ENCODE measurements at places on chromosomes 16 and 17. TPM values are rescaled to one million over a fixed set of nuclear protein-coding genes. Genes with fewer than 3 reads are reported as not detected.

DNA sequence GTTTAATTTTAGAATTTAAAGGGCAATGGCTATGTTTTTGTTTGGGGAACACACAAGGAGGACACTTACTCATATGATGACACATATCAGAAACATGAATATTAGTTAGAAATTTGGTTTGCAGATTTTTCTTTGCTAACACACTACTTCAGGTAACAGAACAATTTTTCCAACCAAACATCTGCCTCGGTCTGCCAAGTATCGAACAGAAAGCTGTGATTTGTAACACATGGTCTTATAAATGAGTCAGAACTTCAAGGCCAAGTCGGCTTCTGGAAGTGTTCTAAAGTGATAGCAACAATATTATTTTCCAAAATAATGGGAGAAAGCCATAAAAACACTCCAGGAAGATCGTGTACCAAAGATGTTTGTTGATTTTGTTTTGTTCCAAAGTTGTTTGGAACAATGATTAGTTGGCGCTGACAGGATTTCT lies 75.9 kb upstream of the PMFBP1 start:
- DNase-seq = peak; percentile 5

TRPV3 gene
- 0.02 TPM for total RNA-seq

TANC2 gene
- 14.0 TPM for total RNA-seq

DNA sequence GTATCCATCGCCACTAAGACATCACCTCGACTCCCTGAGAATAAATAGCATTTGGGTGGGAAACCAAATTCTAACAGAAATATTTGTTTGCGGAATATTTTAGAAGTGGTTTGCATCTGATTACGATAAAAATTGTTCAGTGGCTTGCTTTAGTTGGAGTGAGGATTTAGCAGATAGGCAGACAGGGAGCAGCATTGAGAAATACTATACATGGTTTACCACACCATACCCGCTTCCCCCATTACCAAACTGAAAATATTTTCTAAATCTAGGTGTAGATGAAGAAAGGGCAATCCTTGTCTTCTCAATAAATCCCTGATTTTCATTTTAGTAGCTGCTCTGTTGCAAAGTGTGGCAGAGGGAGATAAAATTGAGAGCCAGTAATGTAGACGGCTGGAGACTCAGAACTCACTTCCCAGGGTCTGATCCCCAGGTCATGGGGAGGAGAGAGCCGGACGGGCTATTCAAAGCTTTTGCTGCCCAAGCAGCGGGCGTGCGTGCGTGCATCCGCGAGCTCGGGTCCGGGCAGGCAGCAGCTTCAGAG lies 808 bp upstream of the BAHCC1 start:
- no peak for DNase-seq

DNA sequence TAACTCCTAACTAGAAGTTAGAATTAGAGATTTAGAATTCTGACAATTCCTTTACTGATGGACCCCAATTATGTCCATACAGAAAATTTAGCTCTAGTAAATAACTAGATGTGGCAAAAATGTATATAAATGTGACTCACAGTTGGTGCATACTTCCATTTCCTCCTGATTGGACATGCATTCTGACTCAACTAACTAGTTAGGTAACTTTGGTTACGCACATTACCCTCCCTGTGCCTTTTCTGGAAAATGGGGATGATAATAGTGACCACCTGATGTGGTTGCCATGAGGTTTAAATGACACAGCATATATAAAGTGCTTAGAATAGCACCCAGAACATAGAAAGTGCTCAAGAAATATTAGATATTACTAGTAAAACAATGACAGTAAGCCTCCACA lies 550.0 kb upstream of the SALL1 start:
- DNase-seq = no peak

ATP2A1 gene
- total RNA-seq = not detected

LRRC59 gene
- 290 TPM for total RNA-seq

GP1BA gene
- total RNA-seq = not detected

DNA sequence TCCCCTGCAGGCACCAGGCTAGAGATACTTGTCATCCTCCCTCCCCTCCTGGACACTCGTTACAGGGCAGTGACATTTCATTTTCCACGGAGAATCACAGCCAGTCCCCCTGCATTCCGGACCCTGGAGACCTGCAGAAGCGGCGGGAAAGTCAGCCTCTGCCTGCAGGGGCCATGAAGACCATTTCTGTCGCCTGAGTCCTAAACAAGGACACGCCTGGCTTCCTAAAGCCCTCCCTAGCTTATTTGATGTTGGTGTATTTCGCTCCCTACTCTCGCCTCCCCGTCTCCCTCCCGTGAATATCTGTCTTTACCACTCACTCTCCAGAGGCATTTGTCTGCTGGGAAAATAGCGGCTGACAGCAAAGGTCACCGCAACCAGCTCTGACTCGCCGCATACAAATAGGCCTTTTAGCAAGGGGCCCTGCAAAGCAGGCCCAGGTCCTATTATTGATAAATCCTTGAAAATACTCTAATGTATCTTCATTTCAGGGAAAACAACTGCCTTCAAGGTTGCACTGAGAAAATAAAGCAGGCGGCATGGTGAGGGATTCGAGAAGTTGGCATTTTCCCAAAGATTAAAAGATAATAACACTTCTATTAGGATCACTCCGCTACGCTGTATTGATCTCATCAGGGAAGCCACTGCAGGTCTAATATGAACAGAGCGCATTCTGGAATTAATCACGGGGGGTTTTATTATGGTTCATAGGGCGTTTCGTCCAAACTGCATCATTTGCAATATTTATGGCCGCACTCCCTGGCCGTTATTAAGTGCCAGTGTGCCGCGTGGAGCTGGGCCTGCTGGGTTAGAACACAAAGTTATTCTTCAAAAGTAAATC lies 447.1 kb upstream of the CDH5 start:
- DNase-seq = no peak

- no peak for DNase-seq
These were observed 85.0 kb downstream of the CHD9NB start for GRCh38 chr16:52967744-52968143.

DNA sequence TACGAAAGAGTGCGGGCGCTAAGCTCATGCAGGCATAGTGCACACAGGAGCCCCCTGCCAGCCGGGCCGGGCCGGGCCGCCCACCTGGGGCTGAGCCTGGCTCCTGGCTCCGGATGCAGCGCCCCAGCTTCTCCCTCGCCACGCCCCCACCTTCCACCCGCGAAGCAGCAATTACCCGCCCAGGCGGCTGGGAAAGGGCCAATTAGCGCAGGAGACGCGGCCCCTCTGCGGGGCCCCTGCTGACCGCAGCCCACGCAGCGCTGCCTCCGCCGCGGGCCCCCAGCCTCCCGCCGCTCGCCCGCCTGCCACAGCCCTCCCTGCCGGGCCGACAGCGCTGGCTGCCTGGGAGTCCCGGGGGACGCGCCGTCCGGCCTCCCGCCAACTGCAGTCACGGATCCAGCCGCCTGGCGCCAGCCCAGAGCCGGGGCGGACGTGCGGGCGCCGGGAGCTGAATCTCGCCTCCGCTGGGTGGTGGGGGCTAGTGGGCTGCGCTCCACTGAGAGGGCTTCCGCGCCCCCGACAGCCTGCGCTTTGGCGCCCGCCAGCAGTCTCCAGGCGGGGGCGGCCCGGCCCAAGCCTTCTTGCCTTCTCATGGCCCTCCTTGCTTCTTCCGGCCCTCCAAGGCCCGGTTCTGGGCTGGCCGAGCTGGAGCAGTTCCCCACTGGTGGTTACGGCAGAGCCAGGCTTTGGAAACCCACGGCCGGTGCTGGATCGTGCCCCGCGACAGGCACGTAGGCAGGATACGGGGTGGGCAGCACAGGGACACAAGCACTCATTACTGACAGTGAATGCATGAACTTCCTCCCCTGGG lies 14.9 kb upstream of the CBFB start:
- DNase-seq = peak; percentile 29

- DNase-seq = peak; percentile 89
These were observed at the start of gene RPL38 for GRCh38 chr17:74203439-74204240. TSS of gene RPL38 (plus strand) at chr17:74203678. CDS start at chr17:74203956, 278 bp downstream.

SLC16A5 gene
- not detected for total RNA-seq

- DNase-seq = no peak
These were observed 16.4 kb downstream of the MAP2K3 start for GRCh38 chr17:21300601-21301571.

CCDC200 gene
- total RNA-seq = not detected

G6PC1 gene
- total RNA-seq = not detected

DNA sequence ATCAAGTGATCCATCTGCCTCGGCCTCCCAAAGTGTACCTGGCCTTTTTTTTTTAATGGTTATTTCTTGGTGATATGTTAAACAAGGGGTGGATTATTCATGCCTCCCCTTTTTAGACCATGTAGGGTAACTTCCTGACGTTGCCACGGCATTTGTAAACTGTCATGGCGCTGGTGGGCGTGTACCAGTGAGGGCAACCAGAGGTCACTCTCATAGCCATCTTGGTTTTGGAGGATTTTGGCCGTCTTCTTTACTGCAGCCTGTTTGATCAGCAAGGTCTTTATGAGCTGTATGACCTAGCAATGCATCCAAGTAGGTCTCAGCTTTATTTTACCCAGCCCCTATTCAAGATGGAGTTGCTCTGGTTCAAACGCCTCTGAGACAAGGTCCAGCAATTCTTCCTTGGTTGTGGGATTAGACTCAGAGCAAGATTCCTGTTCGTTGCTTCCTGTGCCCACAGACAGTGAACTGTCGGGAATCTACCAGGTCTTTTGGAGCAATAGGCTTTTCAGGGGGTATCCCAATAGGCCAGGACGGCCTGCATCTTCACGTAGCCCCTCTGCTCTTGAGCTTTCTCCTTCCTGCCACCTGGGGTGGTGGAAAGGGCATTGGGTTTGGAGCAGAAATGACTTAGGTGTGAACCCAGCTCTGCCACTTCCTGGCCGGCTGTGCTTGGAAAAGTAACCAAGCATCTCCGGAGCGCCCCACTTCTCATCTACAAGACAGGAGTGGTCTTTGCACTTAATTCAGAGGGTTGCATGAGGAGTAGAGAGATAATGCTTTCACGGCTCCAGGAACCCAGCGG lies 52.9 kb upstream of the SEC14L1 start:
- DNase-seq = no peak

- DNase-seq = no peak
These were observed 13.6 kb downstream of the ZC3H7A start for GRCh38 chr16:11783319-11784037.

CCL8 gene
- not detected for total RNA-seq

- no peak for DNase-seq
These were observed 142.8 kb upstream of the FOXF1 start for GRCh38 chr16:86367291-86368072.

DNA sequence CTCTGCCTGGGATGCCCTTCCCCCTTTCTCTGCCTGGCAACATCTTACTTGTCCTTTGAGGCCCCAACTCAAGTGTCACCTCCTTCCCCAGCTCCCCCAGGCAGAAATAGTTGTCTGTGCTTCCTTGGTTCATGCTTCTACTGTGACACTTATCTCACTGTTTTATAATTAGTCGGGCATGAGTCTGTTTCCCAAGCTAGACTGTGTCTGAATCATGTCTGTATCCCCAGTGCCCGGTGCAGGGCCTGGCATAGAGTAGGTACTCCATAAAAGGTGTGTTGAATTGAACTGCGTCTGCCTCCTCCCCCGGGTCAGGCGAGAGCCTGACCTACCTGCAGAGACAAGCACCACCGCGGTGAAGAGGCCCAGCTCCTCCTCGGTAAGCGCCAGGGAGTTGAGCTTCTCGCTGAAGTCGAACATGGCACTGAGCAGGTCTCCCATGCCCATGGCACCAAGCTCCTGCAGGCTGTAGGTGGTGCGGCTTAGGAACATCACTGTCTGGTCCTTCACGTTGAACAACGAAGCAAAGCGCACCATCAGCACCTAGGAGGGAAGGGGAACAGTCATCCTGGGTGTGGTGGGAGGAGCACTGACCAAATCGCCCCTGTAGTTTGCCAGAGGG lies 6.7 kb downstream of the NR1D1 start:
- DNase-seq = no peak

GRCh38 chr17:77829843-77830799 lies 128.4 kb upstream of the TNRC6C start:
- DNase-seq = peak; percentile 63

CDC6 gene
- total RNA-seq = 57.6 TPM

- peak; percentile 93 for DNase-seq
These were observed 75.8 kb downstream of the WNT3 start for GRCh38 chr17:46742565-46743270.

- DNase-seq = no peak
These were observed 63.2 kb downstream of the N4BP1 start for GRCh38 chr16:48546774-48547173.

DNA sequence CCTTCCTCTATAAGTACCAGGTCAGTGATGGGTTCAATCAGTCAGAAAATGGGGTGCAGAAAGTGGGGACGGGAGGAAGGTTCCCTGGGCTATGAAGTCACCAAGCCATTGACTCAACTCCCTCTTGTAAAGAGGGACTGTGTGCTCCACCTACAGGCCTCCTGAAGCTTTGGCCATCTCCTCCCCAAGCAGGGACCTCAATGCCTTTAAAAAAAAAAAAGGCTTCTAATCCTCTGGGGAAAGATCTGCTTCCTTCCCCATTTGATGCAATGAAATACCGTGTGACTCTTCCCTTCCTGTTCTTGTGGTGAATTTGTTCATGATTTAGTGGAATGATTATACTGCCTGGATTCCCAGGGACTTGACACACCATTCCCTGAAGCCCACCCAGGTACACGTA lies 30.8 kb downstream of the VWA3A start:
- DNase-seq = peak; percentile 44

- no peak for DNase-seq
These were observed 84.3 kb downstream of the BMERB1 start for GRCh38 chr16:15518381-15519351.

DNA sequence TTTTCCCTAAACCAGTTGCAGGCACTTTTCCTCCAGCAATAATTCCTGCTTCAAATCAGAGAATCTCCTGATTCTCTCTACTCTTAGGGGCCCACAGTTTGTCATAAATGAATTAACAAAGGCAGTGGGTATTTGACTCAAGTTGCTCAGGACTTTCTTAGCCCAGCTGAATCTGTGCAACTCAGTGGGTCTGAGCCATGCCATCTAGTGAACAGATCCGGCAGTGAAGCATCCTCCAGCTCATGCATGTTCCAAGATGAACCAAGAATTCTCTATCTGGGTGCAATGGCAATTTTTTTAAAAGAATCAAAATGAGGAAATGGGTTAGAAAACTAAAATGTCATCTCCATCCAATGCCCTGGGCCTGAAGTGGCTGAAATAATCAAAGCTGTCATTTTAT lies 575.2 kb upstream of the CDH11 start:
- DNase-seq = no peak

- DNase-seq = no peak
These were observed 50.9 kb upstream of the ZNF629 start for GRCh38 chr16:30837904-30838303.

- DNase-seq = no peak
These were observed 611 bp downstream of the RRAD start for GRCh38 chr16:66924527-66925321.

DNA sequence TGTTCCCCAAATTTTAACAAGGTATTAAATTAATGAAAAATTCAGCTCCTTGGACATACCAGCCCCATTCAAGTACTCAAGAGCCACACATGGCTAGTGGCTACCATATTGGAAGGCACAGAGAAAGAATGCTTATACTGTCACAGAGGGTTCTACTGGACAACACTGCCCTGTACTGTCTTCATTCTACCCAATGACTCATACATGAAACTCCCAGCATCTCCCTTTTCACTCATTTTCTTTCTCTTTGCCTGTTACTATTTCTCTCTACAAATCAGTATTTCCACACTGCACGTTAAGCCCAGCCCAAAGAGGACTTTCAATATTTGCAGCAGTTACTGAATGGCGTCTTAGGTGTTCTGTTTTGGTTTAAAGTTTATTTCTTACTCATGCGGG lies 72.1 kb upstream of the RCVRN start:
- no peak for DNase-seq

All from HT1080 (cell line).